ENCODE measurements at places on chromosomes 4 and X.

DNA sequence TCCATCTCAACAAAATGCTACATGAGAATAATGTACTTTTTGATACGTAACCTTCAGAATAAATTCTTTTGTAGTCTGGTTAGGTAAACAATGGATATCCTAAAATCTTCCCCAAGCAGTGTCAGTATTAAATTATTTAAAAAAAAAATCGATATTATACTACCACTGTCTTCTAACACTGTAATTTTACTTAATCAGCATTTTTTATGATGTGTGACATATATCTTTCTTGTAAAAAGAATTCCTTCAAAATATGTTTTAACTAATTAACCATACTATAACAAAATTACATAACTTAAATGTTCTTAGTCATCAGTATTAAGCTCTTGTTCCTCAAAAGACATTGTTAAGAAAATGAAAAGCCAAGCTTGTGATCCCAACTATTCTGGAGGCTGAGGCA is 12.5 kb downstream of the OTUD4 start:
- no peak overlapping the region for H3K4me3 ChIP-seq
- DNase-seq: no peak
- no peak overlapping the region for H3K27ac ChIP-seq
- peaks cover 31% of the 10 kb centered on the region for H3K36me3 ChIP-seq
- peaks cover 12% of the 10 kb centered on the region for H3K4me1 ChIP-seq
- no peaks in the 10 kb centered on the region for H3K27me3 ChIP-seq

DNA sequence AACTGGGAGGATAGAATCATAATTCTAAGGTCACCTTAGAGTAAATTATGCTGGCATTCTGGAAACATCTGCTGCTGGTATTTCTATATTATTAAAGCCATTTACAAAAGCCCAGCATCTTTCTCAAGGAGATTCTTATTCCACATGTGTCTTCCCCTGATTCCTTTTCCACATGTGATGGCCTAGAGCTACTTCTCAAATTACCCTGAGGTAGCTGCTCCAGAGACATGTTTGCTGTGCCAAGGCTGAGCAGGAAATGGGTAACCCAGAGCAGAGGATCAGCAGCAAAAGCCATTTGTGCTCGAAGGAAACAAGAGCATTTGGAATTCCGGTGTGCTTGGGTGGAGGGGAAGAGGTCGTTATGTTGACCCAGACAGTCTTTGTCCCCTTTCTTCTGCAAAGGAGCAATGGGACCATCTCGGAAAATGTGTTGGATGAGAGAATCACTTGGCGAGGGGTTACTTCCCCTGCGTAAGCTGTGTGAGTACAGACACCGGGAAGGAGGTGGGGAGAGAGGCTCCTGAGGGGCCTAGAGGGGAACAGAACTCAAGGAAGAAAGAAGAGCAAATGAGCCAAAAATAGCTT is 24.6 kb downstream of the TSC22D3 start:
- no peak for DNase-seq
- no peaks in the 10 kb centered on the region for H3K27me3 ChIP-seq
- H3K36me3 ChIP-seq: no peaks in the 10 kb centered on the region
- no peak overlapping the region for H3K4me3 ChIP-seq
- peaks cover 6% of the 10 kb centered on the region for H3K4me1 ChIP-seq
- H3K27ac ChIP-seq: no peak overlapping the region

DNA sequence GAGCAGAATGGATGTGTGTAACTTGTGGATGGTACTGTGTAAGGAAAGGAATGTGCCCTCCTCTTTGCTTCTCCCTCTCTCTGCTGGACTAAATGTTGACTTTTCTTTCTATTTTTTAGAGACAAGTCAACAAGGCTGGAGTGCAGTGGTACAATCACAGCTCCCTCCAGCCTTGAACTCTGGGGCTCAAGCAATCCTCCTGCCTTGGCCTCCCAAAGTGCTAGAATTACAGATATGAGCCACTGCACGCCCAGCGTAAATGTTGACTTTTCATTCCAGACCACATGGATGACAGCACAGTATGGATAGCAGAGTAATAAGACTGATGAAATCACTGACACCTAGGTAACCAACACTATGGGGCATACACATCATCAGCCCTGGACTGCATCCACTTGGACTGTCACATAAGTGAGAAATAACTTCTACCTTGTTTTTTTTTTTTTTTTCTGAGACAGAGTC is 5.1 kb upstream of the RPS3A start:
- H3K4me3 ChIP-seq: no peak overlapping the region
- H3K27me3 ChIP-seq: peaks cover 3% of the 10 kb centered on the region
- no peak overlapping the region for H3K27ac ChIP-seq
- peaks cover 3% of the 10 kb centered on the region for H3K36me3 ChIP-seq

- no peak overlapping the region for H3K4me3 ChIP-seq
- H3K4me1 ChIP-seq: no peaks in the 10 kb centered on the region
- no peak overlapping the region for H3K27ac ChIP-seq
- no peak for DNase-seq
- peaks cover 8% of the 10 kb centered on the region for H3K27me3 ChIP-seq
These were observed 64.1 kb upstream of the UXT start for GRCh38 chrX:47723083-47723482.

DNA sequence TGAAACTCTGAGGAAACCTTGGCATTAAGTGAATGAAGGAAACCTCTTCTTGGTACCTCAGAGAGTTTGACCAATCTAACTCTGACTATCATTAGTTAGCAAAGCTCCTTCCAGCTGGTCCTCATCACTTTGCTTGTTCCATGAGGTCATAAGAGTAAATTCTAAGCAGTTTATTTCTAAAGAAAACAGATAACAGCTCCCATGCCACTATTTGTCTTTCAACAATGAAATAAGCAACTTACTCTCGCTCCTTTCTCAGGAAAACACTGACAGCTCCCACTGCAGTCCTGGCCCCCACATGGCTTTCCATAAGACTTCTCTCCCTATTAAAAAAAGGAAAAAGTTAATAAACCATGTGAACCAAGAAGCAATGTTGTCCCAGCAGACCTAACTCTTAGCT is 127.7 kb downstream of the COL4A6 start:
- H3K27ac ChIP-seq: no peak overlapping the region
- no peak for DNase-seq
- H3K36me3 ChIP-seq: no peaks in the 10 kb centered on the region
- H3K4me3 ChIP-seq: no peak overlapping the region

DNA sequence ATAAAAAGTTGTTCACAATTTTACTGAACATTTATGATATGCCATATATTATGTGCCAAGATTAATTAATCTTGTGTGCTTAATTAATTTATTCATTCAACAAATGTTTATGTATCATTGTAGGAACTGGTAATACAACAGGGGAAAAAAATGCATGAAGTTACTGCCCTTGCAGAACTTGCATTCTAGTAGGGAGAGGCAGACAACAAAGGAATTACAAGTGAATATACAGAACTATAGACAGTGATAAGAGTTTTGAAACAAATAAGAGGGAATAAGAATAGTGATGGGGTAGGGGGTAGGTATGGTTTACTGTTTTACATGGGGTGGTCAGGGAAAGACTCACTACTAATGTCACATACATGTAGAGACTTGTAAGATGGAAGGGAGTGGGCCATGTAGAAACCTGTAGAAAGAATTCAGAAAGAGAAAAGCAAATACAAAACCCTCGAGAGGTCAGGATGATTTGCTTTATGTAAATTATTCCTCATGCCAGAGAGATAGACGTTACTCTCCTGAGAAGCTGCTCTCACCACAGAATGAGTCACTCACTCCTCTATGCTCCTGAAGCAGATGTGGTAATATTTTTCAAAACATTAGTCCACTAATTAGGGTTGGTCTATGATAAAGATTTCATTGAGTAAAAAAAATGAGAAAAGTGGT is 855.0 kb upstream of the GRID2 start:
- DNase-seq: no peak
- H3K36me3 ChIP-seq: peaks cover 1% of the 10 kb centered on the region
- no peak overlapping the region for H3K4me3 ChIP-seq
- H3K27ac ChIP-seq: no peak overlapping the region
- H3K27me3 ChIP-seq: no peaks in the 10 kb centered on the region

- H3K36me3 ChIP-seq: peaks cover 5% of the 10 kb centered on the region
- peak overlapping the region; percentile 46 for H3K27ac ChIP-seq
- peaks cover 25% of the 10 kb centered on the region for H3K4me1 ChIP-seq
- peak; percentile 11 for DNase-seq
- H3K4me3 ChIP-seq: peak overlapping the region; percentile 73
- H3K27me3 ChIP-seq: no peaks in the 10 kb centered on the region
These were observed 39.0 kb downstream of the STX18 start for GRCh38 chr4:4502694-4503311.

- no peak for DNase-seq
- H3K27ac ChIP-seq: no peak overlapping the region
- H3K27me3 ChIP-seq: peaks cover 10% of the 10 kb centered on the region
- H3K36me3 ChIP-seq: no peaks in the 10 kb centered on the region
These were observed 101.8 kb upstream of the GUCY1A1 start for GRCh38 chr4:155564880-155565279.

- no peaks in the 10 kb centered on the region for H3K4me1 ChIP-seq
- H3K27me3 ChIP-seq: peaks cover 8% of the 10 kb centered on the region
These were observed 77.5 kb upstream of the SMARCA5 start for GRCh38 chr4:143435955-143436354.

DNA sequence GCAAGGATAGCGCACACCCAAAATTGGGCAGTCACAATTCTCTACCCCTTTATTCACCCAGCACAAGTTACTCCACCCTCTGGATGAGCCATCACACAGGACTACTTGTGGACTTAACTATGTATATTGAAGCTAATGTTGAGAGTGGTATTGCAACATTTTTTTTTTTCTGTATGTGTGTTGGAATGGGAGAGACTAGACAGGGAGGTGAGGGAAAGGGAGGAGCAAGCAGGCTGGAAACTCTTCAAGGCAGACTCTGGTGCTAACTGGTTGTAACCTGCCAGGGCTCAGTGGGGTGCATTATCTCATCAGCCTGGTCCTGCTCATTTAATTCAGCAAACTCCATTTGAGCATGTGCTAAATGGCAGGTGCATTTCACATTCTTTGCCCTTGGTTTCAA is 18.4 kb upstream of the CWH43 start:
- peaks cover 10% of the 10 kb centered on the region for H3K4me1 ChIP-seq
- H3K4me3 ChIP-seq: no peak overlapping the region
- no peak overlapping the region for H3K27ac ChIP-seq
- H3K36me3 ChIP-seq: no peaks in the 10 kb centered on the region
- peaks cover 2% of the 10 kb centered on the region for H3K27me3 ChIP-seq

GRCh38 chrX:132810964-132811712 is 147.3 kb downstream of the HS6ST2 start:
- H3K4me3 ChIP-seq: no peak overlapping the region
- no peaks in the 10 kb centered on the region for H3K4me1 ChIP-seq
- no peak overlapping the region for H3K27ac ChIP-seq
- no peak for DNase-seq
- no peaks in the 10 kb centered on the region for H3K36me3 ChIP-seq
- no peaks in the 10 kb centered on the region for H3K27me3 ChIP-seq

- no peak within 1 kb of the TSS for H3K27ac ChIP-seq
- no peak for DNase-seq
- H3K4me1 ChIP-seq: no peaks in the 10 kb centered on the region
- peaks cover 10% of the 10 kb centered on the region for H3K27me3 ChIP-seq
- no peak within 1 kb of the TSS for H3K4me3 ChIP-seq
- no peaks in the 10 kb centered on the region for H3K36me3 ChIP-seq
These were observed at the start of gene VEGFD for GRCh38 chrX:15384304-15384703. Gene VEGFD (minus strand): TSS chrX:15384413. CDS start chrX:15383946, 467 bp downstream.

GRCh38 chr4:137476345-137476744 is 55.9 kb downstream of the PCDH18 start:
- no peak overlapping the region for H3K4me3 ChIP-seq
- no peak for DNase-seq
- H3K27ac ChIP-seq: no peak overlapping the region
- H3K27me3 ChIP-seq: no peaks in the 10 kb centered on the region

DNA sequence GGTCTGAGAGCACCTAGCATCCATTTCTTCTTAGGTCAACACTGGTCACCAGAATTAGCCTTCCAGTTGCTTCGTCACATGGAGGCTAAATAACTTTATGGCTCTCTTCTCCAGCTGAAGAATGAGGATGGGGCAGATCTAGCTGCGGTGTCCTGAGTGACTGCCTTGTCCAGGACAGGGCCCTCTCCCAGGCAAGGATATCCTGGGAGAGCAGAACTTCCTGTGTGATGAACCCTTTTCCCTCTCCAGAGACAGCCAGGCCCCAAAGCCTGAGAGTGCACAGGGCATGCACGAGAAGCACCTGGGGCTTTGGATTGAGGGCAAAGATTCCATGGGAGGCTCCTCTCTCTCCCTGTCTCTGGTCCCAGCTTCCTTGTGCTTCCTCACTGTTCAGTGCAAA is 108.2 kb upstream of the MAMLD1 start:
- peaks cover 22% of the 10 kb centered on the region for H3K4me1 ChIP-seq
- no peak overlapping the region for H3K4me3 ChIP-seq
- no peaks in the 10 kb centered on the region for H3K36me3 ChIP-seq
- no peaks in the 10 kb centered on the region for H3K27me3 ChIP-seq
- no peak for DNase-seq

- DNase-seq: no peak
- peaks cover 8% of the 10 kb centered on the region for H3K36me3 ChIP-seq
- no peak overlapping the region for H3K4me3 ChIP-seq
- no peaks in the 10 kb centered on the region for H3K4me1 ChIP-seq
These were observed 235.4 kb downstream of the RAB28 start for GRCh38 chr4:13248621-13249298.

DNA sequence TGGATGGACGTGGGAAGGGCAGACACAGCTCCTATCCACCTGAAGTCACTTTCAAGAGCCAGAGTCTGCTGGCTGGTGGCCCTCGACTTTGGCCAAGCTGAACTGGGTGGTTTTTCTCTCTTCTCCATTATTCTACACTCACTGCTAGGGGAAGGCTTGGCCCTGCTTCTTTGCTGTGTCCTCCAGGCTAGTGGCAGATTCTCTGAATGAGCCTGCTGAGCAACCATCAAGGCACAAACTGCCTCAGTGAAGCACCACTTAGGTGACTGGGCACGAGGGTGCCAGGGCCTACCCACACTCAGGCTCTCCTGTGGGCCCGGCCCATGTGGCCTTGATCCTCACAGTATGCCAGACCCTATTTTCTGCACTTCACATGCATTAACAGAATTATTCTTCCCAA is 92.0 kb downstream of the PJA1 start:
- H3K4me3 ChIP-seq: no peak overlapping the region
- no peaks in the 10 kb centered on the region for H3K27me3 ChIP-seq
- no peaks in the 10 kb centered on the region for H3K4me1 ChIP-seq
- no peak for DNase-seq
- H3K36me3 ChIP-seq: no peaks in the 10 kb centered on the region

- H3K36me3 ChIP-seq: no peaks in the 10 kb centered on the region
- H3K4me3 ChIP-seq: no peak overlapping the region
- peak; percentile 33 for DNase-seq
- H3K27me3 ChIP-seq: no peaks in the 10 kb centered on the region
These were observed 2.1 kb downstream of the GAB3 start for GRCh38 chrX:154748712-154749339.

- H3K4me3 ChIP-seq: no peak overlapping the region
- no peaks in the 10 kb centered on the region for H3K36me3 ChIP-seq
- no peak for DNase-seq
- no peaks in the 10 kb centered on the region for H3K27me3 ChIP-seq
- H3K4me1 ChIP-seq: no peaks in the 10 kb centered on the region
- no peak overlapping the region for H3K27ac ChIP-seq
These were observed 1478.9 kb downstream of the RPA4 start for GRCh38 chrX:98362630-98363029.

Data from activated naive CD8-positive, alpha-beta T cell treated with anti-CD3 and anti-CD28 coated beads for 36 hours (primary cell).